ENCODE measurements at places on chromosomes 7 and 10. TPM values are rescaled to one million over a fixed set of nuclear protein-coding genes. Genes with fewer than 3 reads are reported as not detected.

DNA sequence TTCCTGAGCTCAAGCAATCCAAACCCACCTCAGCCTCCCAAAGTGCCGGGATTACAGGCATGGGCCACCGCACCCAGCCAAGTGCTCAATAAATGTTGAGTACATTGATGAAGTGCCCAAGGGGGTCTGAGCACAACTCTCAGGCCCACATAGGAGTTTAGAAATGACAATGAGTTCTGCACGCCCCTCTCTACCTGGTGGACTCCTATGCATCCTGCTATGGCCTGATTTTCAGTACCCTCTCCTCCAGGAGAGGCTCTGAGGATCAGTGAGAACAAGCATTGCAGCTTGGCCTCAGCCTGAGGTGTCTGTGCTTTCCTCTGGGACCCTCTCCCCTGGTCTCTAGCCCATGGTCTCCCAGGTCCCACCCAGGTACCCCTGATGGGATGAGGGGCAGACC is 20.9 kb upstream of the GRIFIN start:
- no peak for DNase-seq

- no peak for DNase-seq
These were observed 599.8 kb upstream of the MGMT start for GRCh38 chr10:128867210-128867609.

GRCh38 chr10:132883391-132883881 is 58.9 kb downstream of the CFAP46 start:
- peak; percentile 14 for DNase-seq

DNA sequence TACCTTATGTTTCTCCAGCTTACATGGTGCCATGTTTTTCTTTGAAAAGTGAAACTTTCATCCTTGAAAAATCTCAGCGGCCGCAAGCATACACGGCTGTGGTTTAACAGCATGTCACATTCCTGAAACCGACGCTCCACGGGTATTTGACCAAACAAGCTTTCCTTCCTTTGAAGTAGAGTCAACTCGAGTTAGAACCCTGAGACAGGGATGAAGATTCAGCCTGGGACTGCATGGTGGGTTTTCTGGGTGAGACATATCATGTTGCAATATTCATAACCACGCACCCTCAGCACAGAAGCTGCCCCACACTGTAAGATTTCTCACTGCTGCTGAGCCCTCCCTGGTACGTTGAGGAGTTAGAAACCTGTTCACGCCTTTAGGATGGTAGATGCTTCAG is 8.1 kb downstream of the CYP26A1 start:
- DNase-seq: no peak

Gene SFRP4
- 0.50 TPM for total RNA-seq

Gene CALCR
- total RNA-seq: not detected
